ENCODE measurements at places on chromosomes 11 and 22.

GRCh38 chr11:67289226-67289650 is at the start of gene ANKRD13D:
Gene ANKRD13D, plus strand, starts transcription at chr11:67289303. Its CDS starts 158 bp downstream, at chr11:67289461.
- no peak for DNase-seq

DNA sequence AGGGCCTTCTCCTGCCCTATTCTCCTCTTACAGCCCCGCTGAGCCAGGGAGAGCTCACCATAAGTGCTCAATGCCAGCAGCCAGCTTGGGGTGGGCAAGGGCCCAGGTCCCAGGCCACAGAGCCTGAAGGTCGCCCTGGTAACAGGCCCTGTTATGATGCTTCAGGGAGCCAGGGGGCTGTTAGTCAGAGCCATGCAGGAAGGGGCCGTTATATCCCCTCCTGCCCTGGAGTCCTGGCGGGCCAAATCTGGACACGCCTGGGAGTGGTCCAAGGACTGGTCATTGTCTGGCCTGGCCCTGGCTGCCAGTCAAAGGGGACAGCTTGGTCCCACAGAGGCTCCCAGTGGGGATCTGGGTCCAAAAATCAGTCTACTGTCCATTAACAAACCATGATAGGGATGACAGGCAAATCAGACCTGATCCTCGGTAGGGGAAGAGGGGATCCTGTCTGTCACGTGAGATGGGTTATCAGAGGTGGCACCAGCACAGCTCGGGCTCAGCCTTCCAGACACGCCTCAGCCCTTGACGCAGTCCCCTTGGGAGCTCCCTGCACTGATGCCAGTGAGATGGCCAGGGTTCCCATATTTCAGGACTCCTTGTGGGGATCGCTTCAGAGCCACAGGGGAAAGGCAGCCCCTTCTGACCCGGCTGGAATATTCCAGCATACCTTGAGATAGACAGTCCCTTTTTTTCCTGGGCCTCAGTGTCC is 55.9 kb downstream of the LRRC32 start:
- DNase-seq = no peak

GRCh38 chr11:30605036-30605605 is 19.0 kb upstream of the MPPED2 start:
- no peak for DNase-seq

DNA sequence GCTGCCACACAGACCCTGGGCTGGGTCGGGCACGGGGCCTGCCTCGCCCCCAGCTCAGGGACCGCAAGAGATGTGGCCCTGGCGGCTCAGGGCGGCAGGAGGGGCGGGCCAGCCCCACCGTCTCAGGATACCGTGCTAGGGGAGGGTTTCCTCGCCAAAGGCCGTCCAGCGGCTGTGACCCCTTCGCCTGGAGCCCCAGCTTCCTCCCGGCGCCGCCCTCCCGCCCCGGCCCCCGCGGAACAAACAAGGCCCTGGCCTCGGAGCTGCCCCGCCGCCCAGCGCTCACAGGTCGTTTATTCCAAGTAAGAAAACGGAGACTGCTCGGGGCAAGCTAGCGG is 543 bp upstream of the AP2A2 start:
- DNase-seq = no peak

GRCh38 chr11:24348908-24349307 is 147.9 kb upstream of the LUZP2 start:
- DNase-seq = no peak

GRCh38 chr22:47059701-47060161 is 297.3 kb downstream of the TBC1D22A start:
- DNase-seq = peak; percentile 52

DNA sequence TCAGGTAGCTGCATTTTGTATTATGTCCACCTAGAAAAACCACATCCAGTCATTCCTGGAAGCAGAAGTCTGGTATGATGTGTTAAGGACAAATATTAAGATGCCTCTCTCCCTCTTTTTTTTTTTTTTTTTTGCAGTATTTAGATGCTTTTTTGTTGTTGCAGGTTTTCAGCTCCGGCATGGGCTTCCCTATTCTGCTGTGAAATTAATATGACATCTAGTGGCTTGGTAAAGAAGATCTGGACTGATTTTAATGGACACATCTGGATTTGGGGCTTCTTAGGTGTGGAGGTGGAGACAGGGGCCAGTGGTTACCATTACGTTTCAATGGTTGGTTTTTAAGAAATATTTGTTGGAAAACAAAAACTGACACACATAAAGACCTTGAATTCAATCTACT is 47.5 kb upstream of the RASSF10 start:
- DNase-seq = no peak

- DNase-seq = no peak
Observed at GRCh38 chr11:73141309-73142127, 600 bp downstream of the FCHSD2 start.

DNA sequence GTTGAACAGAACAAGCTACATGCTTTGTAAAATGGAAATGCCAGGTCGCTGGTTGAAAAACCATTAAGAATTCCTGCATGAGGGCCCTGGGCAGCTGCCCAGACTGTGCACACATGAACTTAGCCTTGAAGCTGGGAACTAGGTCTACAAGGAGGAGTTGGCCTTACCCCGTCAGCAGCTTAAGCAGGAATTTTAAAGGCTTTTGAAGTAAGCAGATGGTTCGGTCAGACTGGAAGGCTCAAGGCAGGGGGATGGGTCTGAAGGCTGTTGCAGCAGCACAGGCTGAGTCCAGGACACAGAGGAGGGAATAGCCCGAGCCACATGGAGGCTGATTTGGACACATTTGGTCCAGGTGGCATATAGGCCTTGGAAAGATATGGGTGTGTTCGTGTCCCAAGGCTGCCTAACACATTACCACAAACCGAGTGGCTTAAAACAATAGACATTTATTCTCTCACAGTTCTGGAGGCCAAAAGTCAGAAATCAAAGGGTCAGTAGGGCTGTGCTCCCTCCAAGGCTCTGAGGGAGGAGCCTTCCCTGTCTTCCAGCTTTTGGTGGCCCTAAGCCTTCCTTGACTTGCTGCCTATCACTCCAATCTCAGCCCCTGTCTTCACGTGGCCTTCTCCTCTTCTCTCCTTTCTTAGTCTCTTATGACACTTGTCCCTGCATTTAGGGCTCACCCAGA is 11.6 kb downstream of the LIF start:
- no peak for DNase-seq

GRCh38 chr11:115126515-115127208 is 377.6 kb downstream of the CADM1 start:
- peak; percentile 12 for DNase-seq

- DNase-seq = no peak
Observed at GRCh38 chr11:114091516-114092397, 32.2 kb downstream of the ZBTB16 start.

DNA sequence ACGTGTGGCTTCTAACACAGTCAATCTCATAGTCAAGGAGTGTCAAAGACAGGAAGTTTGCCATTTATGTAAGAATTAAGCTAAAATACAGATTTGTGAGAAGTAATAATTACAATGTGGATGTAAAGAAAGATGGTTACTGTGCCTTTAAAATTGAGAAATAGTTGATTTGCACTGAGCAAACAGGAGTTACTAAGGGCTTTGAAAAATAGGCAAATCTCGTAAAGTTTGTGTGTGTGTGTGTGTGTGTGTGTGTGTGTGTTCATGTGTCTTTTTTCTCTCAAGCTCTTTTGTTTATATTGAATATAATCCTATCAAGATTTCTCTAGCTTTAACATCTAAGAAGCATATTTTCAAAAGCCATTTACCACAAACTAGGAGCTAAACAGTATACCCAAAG is 2284.5 kb downstream of the LRRC4C start:
- DNase-seq = no peak
